ENCODE measurements at places on chromosomes 1 and 21.
A peak's percentile ranks its signal among the peaks of the same experiment; 100 is the strongest.

DNA sequence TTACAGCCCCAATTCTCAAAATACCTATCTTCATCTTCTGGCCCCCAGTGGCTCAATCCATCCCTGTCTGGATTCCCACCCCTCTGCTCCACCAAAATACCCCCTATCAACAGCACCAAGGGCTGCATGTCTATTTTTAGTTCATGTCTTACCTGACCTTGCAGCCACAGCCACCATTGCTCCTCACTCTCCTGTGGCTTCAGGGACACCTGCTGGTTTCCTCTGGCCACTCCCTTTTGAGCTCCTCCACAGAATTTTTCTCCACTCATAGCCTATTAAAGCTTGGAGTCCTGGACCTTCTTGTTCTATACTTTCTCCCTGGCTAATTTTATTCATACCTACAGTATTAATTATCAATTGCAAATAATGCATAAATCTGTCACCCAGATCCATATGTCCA lies 125.3 kb upstream of the NGF start:
- no peak for DNase-seq

- no peak for DNase-seq
Observed at GRCh38 chr1:41488040-41488951, 3.8 kb upstream of the EDN2 start.

DNA sequence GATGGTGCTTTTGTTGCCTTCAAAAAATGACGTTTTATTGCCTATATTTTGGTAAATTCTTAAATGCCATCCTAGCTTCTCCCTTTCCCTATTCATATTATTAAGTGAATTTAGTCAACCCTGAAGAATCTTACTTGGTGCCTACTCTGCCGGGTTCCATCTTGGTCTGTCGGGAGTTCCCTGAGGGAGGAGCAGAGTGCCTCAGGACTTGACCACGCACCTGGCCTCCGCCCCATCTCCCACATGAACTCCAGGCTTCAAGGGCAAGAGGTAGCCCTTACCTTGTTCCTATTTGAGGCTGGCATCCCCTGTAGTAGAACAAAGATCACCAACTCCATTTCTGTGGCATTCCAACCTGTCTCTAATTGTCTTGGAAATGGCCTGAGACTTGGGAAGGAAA lies 21.5 kb downstream of the VANGL2 start:
- no peak for DNase-seq

DNA sequence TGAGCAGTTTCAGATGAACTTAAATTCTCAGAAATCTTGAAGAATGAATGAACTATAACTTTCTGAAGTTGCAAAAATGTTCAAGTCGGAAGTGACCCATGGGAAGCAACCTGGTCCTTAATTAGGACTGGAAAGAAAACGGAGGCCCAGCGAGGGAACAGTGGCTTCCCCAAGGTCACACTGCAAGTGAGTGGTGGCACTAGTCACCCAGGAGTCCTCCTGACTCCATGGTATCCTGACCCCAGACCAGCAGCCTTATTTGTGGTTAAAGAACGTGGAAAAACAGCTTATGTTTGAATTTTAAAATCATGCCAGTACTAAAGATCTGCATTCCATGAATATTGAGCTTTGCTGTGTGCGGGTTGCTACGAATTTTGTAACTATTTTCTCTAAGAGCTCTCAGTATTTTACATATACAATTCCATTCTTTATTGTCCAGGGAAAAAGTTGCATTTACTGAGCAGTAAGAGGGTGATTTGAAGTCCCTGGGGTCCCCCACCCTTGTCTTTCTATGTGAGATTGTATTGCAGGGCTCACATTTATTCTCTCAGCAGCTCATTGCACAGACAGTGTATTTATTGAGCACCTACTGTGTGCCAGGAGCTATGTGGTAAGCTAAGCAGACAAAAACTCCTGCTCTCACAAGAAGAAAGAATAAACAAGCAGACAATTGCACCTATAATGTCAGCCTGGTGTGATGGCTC lies 61.6 kb upstream of the ATP5PO start:
- no peak for DNase-seq

DNA sequence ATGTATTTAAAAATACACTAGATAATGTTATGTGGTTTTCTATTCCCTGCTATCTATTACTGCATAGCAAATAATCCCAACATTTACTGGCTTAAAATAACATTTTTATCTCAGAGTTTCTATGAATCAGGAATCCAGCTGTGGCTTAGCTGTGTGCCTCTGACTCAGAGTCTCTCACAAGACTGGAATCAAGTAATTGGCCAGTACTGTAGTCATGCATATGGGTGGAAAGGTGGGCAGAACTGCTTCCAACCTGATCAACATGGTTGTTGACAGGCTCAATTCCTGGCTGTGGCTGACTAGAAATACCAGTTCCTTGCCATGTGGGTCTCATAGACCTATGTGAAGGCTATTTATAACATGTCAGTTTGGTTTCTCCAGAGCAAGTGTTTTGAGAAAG lies 131.8 kb downstream of the PDE4B start:
- no peak for DNase-seq

GRCh38 chr1:84143796-84144565 lies at the start of gene PRKACB:
Gene PRKACB, plus strand, starts transcription at chr1:84144271. Its CDS starts 91 bp downstream, at chr1:84144362.
- peak; percentile 19 for DNase-seq

GRCh38 chr1:210776712-210777111 lies 357.2 kb downstream of the KCNH1 start:
- DNase-seq: no peak

DNA sequence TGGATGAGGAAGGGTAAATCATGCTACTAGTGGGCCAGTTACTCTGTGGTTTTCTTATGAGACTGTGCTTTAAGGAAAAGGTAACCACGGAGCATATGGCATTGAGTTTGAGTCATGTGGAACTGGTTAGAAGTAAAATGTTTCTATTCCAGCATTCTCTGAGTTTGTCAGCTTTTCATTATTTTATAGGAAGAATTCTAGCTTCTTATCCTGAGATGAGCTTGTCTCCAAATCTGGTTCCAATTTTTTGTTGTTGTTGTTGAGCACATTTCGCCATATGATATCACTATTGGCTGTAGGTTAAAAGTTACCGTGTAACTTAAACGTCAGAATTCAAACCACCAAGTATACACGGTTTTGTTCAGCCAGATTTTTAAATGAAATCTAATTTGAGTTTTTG lies 69.9 kb downstream of the ATF6 start:
- no peak for DNase-seq

DNA sequence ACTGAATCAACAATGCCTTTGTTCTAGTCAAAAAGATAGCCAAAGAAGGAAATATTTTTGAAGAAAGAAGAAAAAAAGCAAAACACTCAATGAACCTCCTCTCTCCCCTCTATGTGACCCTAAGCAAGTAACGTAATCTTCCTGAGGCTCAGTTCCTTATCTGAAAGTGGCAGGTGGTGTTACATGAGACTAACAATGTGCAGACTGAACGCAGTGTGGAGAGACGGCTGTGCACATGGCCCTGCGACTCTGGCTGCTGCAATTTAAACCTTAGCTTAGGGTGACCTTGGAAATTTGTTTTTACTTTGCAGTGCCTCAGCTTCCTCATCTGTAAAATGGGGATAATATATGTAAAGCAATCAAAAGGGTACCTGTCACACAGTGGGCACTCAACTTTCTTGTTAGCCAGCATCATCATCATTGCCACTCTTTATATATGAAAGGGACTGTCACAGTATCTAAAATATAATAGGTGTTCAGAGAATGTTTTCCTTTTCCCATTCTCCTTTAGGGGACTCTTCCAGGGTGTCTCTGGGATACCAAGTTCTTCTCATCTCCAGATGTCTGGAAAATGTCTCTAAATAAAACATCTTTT lies 100.1 kb upstream of the JUN start:
- no peak for DNase-seq

- no peak for DNase-seq
Observed at GRCh38 chr1:240128366-240128765, 36.7 kb downstream of the FMN2 start.

GRCh38 chr1:221170171-221170570 lies 290.9 kb downstream of the HLX start:
- DNase-seq: no peak

- DNase-seq: no peak
Observed at GRCh38 chr1:30083800-30084464, 639.5 kb downstream of the MATN1 start.

DNA sequence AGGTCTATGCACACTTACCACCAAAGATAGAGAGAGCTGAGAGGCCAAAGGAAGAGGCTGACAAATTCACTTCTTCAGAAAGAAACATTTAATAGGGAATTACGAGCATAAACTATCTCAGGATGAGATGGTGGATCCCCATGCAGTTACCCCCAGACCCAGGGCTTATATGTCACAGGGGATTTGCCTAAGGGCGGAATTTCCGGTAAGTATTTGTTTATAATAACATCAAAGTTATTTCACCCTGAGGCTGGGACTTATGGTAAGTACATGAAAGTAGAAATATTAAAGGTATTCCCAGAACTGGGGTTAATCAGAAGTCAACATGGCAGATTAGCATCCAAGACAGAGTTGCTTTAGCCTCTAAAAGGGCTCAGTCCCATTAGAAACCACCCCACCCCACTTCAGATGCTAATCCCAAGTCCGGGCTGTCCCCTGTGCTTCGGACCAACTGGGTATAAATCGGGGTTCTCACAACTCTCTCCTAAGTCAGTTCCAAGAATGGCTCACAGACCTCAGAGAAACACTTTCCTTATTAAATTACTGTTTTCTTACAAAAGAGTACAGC lies 247.4 kb upstream of the ZP4 start:
- no peak for DNase-seq

DNA sequence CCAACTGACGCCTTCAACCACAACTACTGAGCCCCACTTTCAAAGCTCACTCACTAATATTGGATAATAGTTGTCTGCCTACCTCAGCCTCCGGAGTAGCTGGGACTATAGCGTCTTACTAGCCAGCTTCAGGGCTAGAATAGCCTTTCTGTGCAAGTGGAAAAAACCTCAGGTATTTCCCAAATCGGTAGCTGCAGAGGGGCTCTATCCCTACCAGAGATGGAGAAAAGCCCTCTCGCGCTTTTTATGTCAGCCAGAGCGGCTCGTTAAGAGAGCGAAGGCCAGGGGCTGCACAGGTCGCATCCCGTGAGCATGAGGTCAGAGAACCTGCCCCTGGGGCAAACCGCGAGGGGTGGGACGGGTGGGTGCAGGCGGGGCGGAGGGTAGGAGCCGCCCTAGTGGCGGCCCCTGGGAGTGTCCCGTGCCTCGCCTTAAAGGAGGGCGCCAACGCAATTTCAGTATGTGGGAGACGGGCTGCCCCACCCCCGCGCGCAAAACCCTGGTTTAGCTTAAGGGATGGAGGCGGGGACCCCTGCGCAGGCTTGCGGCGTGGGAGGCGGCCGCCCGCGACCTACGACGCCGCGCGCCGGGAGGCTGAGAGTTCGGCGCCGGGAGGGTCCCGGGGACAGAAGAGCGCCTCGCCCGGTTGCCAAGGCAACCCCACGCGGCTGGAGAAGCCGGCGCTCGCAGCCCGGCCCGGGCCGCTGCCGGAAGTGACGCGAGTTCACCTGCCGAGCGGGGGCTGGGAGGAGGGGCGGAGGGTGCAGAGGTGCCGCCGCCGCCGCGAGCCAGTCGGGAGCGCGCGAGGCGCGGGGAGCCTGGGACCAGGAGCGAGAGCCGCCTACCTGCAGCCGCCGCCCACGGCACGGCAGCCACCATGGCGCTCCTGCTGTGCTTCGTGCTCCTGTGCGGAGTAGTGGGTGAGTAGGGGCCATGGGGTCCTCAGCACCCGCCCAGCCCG lies at the start of gene CXADR:
TSS of gene CXADR (plus strand) at position 791 of the 961 bp plus-strand sequence. CDS start at position 878, 87 bp downstream.
- peak; percentile 89 for DNase-seq

DNA sequence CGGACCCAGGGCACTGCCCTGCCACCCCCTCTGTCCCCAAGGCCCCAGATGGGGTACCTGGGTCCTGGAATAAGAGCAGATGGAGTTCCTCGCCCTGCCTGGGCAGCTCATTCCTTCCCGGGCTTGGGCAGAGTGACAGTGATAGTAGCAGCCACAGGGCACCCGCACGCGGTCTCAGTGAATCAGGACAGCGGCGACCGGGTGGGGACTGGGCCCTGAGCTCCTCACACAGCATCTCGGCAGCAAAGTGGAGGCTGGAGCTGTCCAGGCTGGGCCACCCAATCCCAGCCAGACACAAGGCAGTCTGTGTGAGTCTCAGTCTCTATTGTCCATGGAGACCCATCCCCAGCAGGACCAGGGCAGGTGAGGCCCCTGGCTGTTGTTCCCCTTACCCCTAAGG lies 37.4 kb upstream of the CCDC27 start:
- no peak for DNase-seq

GRCh38 chr1:216388558-216388957 lies 34.7 kb downstream of the USH2A start:
- no peak for DNase-seq

DNA sequence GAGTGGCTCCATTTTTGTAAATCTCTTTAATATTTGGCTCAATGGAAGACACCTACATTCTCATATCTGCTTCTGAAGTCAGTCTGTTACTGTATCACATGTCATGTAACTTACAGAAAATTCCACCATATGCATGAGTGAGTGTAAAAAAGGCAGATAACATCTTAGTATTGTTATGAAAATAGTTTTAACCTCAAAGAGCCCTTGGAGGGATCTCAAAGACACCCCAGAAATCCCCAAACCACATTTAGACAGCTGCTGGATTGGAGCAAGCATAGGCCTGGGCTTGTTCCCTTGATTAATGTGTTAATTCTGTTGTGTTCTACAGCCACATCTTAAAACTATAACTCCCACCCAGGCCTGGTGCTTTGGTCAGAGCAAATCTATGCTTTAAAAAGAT lies 16.9 kb downstream of the MACO1 start:
- peak; percentile 50 for DNase-seq

DNA sequence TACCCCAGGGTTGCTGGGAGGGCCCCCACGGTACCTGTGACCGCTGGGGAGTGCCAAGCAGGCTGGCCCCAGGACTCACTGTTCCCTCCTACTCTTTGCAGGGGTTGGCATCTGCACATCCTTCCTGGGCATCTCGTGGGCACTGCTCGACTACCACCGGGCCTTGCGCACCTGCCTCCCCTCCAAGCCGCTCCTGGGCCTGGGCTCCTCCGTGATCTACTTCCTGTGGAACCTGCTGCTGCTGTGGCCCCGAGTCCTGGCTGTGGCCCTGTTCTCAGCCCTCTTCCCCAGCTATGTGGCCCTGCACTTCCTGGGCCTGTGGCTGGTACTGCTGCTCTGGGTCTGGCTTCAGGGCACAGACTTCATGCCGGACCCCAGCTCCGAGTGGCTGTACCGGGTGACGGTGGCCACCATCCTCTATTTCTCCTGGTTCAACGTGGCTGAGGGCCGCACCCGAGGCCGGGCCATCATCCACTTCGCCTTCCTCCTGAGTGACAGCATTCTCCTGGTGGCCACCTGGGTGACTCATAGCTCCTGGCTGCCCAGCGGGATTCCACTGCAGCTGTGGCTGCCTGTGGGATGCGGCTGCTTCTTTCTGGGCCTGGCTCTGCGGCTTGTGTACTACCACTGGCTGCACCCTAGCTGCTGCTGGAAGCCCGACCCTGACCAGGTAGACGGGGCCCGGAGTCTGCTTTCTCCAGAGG lies 6.8 kb downstream of the XKR8 start:
- DNase-seq: no peak

- no peak for DNase-seq
Observed at GRCh38 chr1:201212461-201213055, 21.9 kb downstream of the IGFN1 start.

DNA sequence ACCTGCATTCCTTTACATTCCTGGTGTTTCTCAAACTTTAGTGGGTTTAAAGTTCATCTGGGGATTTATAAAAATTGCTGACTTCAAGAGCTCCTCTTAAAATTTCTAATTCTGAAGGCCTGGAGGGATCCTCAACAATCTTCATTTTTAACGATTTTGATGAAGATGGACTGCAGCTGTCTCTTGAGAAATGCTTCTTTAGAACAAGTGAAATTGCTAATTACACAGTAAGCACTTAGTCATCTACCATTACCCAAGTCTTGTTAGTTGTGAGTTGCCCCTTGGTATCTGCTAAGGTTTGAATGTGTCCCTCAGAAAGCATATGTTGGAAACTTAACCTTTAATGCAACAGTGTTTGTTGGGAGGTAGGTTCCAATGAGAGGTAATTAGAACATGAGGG lies 163.7 kb downstream of the LTN1 start:
- DNase-seq: no peak

Data from GM13976 (cell line).